ENCODE measurements at places on chromosomes 6 and 20. TPM values are rescaled to one million over a fixed set of nuclear protein-coding genes. Genes with fewer than 3 reads are reported as not detected.
A peak's percentile ranks its signal among the peaks of the same experiment; 100 is the strongest.

EEF1A2 gene
- 3.2 TPM for total RNA-seq

POU5F1 gene
- 3.4 TPM for total RNA-seq

- no peak for DNase-seq
Observed at GRCh38 chr6:149833651-149834050, 30.5 kb downstream of the LRP11 start.

OLIG3 gene
- not detected for total RNA-seq

FGD2 gene
- 3.8 TPM for total RNA-seq

ZNF165 gene
- 9.9 TPM for total RNA-seq

GRCh38 chr20:2385026-2385425 is 4.3 kb downstream of the TGM6 start:
- no peak for DNase-seq

IMPG1 gene
- total RNA-seq = not detected

DNA sequence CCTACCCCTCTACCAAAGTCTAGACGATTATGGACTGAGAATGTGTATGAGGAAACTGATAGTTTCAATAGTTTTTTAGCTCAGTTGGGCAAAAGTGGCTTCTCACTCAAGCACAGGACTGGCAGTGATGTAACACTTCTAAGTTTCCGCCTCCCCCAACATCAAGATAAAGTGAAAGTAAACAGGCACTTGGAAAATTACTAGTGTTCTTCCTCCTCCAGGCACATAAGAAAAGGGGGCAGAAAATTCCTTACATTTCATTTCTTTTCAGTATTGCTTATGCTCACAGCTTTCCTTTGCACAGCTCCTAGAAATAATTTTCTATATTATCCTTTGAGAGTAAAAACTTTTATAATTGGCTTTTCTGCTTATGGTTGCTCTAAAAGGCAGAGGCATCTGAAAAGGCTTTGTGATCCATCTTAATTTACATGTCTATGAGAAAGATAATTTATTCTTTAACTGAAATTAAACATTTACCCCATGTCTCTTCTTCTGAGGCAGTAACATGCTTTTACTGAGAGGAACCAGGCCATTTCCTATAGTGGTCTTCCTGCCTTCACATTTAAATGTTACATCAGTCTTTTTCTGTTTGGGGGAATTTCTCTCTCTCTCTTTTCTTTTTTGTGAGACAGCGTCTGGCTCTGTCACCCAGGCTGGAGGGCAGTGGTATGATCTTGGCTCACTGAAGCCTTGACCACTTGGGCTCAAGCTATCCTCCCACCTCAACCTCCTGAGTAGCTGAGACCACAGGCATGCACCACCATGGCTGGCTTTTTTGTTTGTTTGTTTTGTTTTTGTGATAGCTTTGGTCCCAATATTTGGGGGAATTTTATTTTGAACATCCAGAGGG is 65.0 kb upstream of the EEF1A1 start:
- peak; percentile 75 for DNase-seq

DNA sequence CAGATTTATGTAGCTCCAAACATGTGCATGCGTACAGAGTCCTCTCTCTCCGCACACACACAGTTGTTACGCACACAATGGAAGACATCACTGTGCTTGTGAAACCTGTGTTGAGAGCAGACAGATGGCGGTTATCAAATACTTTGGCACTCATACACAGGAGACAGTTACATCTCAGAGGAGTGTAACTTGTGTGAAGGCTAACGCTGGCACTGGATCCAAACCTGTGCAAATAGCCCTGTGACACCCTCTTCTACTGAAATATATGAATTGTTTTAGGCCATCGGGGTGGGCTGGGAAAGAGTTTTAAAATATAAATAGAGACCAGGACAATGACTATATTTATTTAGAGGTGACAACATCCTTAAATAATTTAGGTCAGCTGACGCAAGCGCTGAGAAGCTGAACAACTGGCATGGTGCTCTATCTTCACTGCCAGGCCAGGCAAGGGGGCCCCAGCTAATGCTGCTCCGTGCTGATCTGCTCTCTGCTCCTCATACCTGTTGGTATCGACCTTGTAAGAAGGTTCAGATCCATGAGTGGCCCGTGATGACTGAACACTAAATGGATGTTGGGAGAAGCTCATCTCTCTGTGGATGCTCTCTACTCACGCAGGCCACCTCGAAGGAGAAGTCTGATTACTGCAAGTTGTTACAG is 69.4 kb downstream of the FOXC1 start:
- no peak for DNase-seq

KHDRBS2 gene
- total RNA-seq = 1.2 TPM

DACT2 gene
- 2.0 TPM for total RNA-seq

HLA-DOB gene
- 0.69 TPM for total RNA-seq

GRCh38 chr6:106796781-106797180 is 167.4 kb downstream of the QRSL1 start:
- no peak for DNase-seq

- DNase-seq = no peak
Observed at GRCh38 chr20:49811825-49812506, 662 bp upstream of the SLC9A8 start.

GRCh38 chr6:30096829-30097228 is 16.1 kb downstream of the TRIM31 start:
- DNase-seq = no peak

- DNase-seq = no peak
Observed at GRCh38 chr20:38300438-38300837, 3.5 kb upstream of the BPI start.

GRCh38 chr6:11092668-11093375 is 812 bp upstream of the SMIM13 start:
- DNase-seq = peak; percentile 63

- DNase-seq = no peak
Observed at GRCh38 chr20:33676121-33676520, 1.9 kb upstream of the NECAB3 start.

GRCh38 chr6:142682985-142683384 is 262.0 kb downstream of the HIVEP2 start:
- DNase-seq = no peak

GRCh38 chr6:163414946-163415619 is 565 bp downstream of the QKI start:
- no peak for DNase-seq

- no peak for DNase-seq
Observed at GRCh38 chr6:73521351-73521985, 636 bp upstream of the EEF1A1 start.

Measured in colonic mucosa (tissue), 4 donors.